Stimulated activated CD8-positive, alpha-beta memory T cell treated with anti-CD3 and anti-CD28 coated beads, Interleukin-4, amount 100 ng/mL, for 1 hour (primary cell): ENCODE measurements at places on chromosomes 7 and 10.
A peak's percentile ranks its signal among the peaks of the same experiment; 100 is the strongest.

GRCh38 chr7:75993689-75994387 lies 557 bp downstream of the TMEM120A start:
- DNase-seq = no peak

DNA sequence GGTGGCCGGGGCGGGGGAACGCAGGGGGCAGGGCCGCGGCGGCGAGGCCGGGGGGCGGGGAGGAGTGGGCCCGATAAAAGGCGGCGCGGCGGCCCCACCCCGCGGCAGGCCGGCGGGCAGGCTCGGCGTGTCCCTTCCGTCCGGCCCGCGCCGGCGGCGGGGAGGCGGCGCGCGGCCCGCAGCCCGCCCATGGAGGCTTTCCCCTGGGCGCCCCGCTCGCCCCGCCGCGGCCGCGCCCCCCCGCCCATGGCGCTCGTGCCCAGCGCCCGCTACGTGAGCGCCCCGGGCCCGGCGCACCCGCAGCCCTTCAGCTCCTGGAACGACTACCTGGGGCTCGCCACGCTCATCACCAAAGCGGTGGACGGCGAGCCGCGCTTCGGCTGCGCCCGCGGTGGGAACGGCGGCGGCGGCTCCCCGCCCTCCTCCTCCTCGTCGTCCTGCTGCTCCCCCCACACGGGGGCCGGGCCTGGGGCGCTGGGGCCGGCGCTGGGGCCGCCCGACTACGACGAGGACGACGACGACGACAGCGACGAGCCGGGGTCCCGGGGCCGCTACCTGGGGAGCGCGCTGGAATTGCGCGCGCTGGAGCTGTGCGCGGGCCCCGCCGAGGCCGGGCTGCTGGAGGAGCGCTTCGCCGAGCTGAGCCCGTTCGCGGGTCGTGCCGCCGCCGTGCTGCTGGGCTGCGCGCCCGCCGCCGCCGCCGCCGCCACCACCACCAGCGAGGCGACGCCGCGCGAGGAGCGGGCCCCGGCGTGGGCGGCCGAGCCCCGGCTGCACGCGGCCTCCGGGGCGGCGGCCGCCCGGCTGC lies at the start of gene NANOS1:
Gene NANOS1, plus strand, starts transcription at position 102 of the 808 bp plus-strand sequence. Its CDS starts 88 bp downstream, at position 190.
- DNase-seq = no peak

DNA sequence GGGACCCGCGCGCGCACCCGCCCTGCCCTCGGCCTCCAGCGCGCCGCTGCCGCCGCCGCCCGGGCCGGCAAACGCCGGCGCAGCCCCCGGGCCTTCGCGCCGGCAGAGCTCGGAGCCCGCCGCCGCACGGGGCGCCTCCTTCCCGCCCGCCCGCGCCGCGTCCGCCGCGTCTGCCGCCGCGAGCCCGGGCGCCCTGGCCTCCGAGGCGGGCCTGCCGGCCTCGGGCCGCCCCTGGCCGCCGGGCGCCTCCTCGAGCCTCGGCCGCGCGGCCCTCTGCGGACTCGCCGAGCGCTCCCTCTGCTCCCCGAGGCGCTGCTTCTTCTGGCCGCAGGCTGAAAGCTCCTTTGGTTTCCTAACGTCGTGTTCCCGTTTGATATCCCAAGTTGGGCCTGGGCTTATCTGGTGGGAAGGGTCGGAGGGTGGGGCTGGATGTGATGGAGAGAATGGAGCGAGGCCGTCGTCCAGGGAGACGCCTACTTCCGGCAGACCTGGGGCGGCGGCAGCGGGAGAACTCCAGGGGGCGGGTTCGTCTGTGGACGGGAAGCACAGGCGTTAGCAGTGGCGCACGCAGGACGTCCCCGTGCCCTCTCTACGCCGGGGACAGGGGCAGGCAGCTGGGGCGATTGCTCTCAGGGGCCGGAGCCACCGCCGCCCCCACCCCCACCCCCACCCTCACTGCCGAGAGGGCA lies 221.0 kb downstream of the PHTF2 start:
- DNase-seq = peak; percentile 21

GRCh38 chr7:155721056-155721455 lies 76.6 kb downstream of the RBM33 start:
- no peak for DNase-seq

DNA sequence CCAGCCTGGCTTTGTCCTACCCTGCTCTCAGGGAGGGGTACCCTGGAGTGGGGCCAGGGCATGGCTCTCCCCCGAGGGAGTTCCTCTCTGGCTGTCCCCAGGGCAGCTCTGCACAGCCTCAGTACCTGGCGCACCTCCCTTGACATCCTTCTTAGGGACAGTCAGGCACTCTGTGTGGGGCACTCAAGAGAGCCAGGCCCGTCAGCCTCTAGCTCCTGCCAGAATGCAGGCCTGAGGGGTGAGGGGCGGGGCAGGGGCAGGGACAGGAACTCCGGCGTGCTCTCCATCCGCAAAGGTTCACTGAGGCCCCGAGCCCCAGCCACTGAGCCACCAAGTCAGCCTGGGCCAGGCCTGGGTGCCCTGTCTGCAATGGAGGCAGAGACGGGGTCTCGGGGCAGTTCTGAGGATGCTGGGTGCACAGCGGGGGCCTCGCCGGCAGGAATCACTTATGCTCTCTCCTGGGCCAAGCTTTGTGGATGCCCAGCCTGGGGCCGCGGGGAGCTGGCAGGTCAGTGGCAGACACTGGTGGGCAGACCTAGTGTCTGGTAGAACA lies 10.1 kb downstream of the LIMK1 start:
- DNase-seq = no peak

- no peak for DNase-seq
Measured at GRCh38 chr7:99791667-99792369, 7.8 kb upstream of the CYP3A4 start.

GRCh38 chr7:118028226-118028625 lies 155.0 kb upstream of the CTTNBP2 start:
- DNase-seq = no peak
